ENCODE measurements at places on chromosomes 4 and X.

- no peak for DNase-seq
Measured at GRCh38 chr4:100657187-100657586, 139.4 kb upstream of the EMCN start.

- no peak for DNase-seq
Measured at GRCh38 chr4:84967243-84967690, 777 bp upstream of the WDFY3 start.

DNA sequence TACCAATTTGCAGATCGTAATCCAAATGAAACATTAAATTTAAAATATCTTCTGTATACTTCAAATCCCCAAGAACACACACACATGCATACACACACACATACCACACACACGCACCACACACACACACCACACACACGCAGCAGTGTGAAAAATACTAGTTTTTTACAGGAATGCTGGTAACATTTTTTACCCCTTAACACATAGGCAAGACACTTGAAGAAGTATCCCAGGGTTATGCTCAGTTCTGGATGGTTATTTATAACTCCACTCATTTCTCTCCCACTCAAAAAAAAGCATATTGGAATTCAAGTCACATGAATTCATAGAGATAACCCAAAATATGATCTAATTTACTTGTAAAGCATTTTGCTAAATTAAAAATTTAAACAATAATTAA lies 325.5 kb upstream of the SLC7A11 start:
- no peak for DNase-seq

DNA sequence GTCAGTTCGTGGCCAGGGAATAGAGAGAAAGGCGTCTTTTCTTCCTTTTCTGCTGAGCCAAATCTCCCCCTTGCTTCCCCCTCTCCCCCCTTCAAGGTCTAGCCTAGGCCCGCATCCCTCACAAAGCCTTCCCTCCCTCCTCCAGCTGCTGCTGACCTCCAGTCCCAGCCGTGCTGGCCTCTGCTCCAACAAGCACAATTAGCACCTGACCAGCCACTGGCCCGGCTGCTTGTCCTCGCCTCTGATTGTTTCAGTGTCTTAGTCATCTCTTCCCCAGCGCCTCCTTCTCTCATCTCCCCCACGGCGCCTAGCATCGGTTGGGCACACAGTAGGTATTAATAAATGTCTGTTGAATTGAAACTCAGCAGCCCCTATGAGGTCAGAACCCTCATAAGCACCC lies 4.2 kb downstream of the ELF4 start:
- no peak for DNase-seq

DNA sequence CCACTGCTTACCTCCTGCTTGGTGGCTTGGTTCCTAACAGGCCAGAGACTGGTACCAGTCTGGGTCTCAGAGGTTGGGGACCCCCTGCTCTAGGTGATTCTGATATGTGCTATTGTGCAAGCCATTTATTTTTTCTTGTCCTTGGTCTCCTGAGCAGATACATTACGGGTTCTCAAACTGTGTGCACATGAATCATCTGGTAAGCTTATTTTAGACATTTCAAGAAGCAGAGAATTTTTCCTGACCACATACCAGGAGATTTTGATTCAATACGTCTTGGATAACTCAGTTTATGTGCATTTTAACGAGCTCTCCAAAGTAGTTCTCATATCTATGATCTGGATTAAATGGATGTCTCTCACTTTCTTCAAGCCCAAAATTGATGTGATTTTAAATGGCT lies 77.2 kb downstream of the FHIP1A start:
- no peak for DNase-seq

DNA sequence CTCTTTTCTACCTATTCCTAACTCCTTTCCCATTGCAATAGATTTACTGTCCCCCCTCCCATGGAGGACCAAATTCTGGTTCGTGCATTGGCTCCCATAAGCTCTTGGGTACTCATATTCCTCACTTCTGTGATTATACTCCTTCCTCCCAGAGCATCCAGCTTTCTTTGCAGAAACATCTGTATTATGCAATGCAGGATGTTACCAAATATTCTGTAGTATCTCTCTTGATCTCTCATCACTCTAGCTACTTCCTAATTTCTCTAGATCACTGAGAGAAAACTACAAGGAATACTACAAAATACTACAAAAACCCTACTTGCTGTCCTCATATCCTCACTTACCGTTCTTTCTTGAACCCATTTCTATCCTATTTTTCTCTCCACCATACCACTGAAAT lies 395.9 kb upstream of the HS3ST1 start:
- DNase-seq, result no peak

GRCh38 chr4:182015014-182015413 lies 228.2 kb upstream of the TENM3 start:
- no peak for DNase-seq

DNA sequence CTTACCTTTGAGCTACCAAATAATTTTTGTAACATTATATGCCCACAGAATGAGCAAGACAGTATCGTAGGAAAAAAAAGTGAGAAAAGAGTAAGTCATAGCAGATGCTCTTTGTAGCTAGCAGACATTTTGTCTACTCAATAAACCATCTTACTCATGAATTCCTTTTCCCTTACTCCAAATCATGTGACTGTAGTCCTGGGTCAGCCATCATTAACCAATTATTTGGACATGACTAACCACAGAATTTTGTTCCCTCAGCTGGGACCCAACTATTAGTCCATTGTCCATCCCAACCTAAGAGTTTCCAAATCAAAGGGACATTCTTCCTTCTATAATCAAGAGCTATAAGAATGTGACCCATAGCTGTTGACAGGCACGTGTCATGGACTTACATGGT lies 11.4 kb downstream of the UBE2D3 start:
- no peak for DNase-seq

Data from stimulated activated CD4-positive, alpha-beta T cell treated with anti-CD3 and anti-CD28 coated beads, Interleukin-15, amount 100 ng/mL, for 1 hour (primary cell).